ENCODE measurements at places on chromosomes 12 and 14.

DNA sequence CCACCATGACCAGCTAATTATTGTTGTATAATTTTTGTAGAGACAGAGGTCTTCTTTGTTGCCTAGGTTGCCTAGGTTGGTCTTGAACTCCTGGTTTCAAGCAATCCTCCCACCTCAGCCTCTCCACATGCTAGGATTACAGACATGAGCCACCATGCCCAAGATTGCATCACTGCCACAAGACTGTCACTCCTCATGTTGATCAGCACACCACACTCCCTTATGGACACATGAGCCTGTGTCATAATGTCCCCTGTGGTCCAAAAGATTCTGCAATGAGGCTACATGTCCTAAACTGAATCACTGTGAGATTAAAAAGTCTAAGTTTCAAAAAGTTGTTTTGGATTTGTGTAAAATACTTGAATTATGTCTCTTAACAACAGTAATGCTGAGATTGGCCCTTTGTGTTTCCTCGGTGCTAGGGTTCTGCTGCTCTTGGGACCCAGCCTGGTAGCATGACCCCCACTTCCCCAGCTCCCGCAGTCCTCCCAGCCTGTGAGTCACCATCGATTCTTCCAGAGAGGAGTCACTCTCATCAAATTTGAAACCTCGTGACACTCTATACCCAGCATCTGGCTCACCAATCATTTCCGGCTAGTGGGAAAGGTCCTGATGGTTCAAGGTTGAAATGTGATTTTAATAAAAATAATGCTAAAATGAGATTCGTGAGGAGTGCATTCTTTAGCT lies 890.9 kb downstream of the VRK1 start:
- DNase-seq = no peak

GRCh38 chr12:53191096-53191884 lies 10.6 kb upstream of the CSAD start:
- no peak for DNase-seq

DNA sequence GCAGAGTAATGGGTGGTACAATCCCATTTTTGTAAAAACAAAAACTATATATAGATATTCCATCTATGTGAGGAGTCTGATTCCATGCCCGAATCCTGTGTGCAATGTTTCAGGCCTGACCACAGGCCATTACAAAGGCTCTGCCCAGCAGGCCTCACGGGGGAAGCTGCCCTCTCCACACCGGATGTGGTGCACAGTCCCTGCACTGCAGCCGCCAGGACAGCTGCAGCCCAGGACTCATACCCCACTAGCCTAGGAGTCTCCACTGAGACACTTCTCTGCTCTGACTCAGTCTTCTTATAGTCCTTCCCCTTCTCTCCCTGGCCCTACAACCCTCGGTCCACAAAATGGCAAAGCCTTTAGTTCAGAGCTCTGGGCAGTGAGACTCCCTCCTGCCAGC lies 190.4 kb downstream of the PPM1H start:
- DNase-seq = no peak

GRCh38 chr14:51614707-51615106 lies 37.0 kb upstream of the FRMD6 start:
- no peak for DNase-seq

DNA sequence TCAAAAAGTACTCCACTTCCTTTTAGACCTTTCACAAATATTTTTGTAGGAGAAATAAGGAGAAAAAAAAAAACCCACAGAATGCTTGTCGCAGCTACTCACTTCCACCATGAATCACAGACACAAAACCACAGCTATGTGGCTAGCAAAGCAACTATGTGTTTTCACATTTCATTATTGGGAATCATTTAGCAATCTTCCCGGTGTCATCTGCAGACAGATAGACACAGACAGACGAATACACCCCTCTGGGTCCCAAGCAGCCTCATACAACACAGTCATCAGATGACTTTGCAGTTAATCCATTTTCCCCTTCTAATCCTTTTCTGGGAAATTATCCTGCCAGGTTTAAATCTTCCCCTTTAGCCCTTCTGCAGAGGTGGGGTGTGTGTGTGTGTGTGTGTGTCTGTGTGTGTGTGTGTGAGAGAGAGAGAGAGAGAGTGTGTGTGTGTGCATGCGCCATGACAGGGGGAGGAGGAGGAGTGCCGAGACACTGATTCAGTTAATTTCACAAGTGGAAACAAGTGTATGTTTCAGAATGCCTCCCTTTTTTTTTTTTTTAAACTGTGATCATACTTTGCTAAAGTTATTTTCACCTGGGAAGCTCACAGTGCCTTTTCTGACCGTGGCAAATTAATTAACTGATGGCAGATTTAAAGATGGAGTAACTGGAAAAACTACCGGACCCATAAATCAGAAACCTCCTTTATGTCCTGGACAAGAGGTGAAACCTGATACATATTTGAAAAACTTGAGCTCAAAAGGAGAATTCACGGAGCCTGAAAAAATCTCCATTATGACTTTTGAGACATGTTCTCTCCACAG lies 39.9 kb downstream of the LTBP2 start:
- DNase-seq = no peak

GRCh38 chr12:55765736-55766290 lies 22.9 kb downstream of the GDF11 start:
- no peak for DNase-seq

DNA sequence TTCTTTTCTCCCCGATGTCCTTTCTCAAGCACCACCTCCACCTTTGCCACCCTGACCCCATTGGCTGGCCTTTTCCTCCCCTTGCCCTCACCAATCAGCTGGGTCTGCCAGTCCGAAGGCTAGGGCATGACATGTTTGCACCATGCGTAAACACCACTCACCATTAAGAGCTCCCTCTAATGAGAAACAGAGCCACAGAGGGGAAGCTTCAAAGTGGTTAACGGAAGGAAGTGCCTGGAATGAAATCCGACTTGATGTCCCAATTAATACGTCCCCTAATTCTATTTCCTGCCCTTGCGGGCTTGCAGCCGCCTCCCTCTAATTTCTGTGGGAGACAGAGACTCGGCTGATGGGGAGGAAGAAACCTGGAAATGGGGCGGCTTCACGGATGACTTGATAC lies 318.5 kb upstream of the TBX3 start:
- no peak for DNase-seq

DNA sequence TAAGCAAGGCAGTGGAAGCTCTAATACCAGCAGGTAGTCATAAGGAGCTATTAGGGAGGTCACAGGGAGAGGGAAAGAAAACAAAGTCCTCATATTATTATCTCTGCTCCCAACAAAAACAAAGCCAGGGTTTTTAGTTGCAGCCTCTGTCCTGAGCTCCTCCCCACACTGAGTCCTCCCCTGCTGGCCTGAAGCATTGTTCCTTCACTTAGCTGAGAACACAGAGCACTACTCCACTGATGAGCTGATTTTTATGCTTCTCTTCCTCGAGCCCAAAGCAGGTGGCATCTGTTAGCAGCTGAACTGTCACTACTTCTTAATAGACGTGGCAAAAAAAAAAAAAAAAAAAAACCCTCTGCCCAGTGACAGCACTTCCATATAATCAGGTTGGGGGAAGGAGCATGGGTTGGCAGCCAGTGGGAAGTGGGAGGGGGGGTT lies 10.5 kb upstream of the STAC3 start:
- DNase-seq = no peak

DNA sequence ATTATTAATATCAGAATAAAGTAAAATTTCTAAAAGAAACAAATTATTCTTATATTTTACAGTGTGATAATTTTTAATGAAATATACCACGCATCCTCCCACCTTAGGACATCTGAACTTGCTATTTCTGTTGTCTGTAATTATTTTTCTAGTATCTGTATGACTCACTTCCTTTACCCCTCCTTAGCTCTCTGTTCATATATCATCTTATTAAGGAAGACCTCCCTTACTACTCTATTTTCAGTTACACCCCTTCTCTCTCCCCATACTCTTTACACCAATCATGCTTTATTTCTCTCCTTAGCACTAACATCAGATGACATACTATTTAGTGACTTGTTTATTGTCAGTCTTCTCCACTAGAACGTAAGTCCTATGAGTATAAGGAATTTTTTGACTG lies 34.2 kb upstream of the C12orf50 start:
- DNase-seq = no peak

- DNase-seq = no peak
Measured at GRCh38 chr14:62692490-62693106, 352.7 kb downstream of the KCNH5 start.

DNA sequence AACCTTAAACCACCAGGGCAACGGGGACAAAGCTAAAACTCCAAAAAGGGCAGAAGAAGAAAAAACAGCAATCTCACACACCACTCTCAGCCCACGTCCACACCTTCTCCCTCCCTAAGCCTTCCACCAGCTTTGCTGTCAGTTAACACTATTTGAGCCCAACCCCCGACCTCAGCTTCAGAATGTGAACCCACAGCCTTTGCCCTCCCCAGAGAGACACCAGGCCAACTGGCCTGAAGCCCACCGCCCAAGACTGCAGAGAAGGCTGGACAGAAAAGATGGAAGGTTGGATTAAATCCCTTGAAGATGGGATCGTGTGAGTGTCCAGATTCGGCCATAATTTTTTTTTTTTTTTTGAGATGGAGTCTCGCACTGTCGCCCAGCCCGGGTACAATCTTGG lies 22.4 kb downstream of the IRF2BPL start:
- no peak for DNase-seq

- no peak for DNase-seq
Measured at GRCh38 chr14:95523815-95524448, 7.5 kb upstream of the SYNE3 start.

DNA sequence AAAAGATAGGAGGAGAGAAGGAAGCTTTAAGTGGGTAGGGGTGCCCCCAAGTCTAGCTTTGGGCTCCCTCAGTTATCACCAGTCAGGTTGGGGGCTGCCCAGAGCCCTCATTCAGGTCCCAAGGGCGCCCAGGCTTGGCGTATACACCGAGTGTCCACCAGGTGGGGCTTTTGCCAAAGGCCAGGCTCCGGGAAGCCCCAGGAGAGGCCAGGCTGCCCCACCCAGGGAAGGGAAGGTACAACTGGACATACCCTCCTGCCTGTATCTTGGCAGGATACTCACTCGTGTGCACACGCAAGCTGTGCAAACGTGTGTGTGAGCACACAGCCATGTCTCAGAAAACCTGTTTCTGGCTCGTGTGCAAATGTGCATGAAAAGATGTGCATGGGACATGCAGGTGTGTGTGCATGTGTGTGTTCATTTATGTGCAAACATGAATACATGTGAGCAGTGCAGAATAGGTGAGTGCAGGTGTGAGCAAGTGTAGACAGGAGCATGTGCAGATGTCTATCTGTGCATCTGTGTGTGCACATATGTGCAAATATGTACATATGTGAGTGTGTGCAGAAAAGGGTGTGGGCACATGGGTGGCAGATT lies 103.9 kb upstream of the MYL2 start:
- DNase-seq = peak; percentile 12

DNA sequence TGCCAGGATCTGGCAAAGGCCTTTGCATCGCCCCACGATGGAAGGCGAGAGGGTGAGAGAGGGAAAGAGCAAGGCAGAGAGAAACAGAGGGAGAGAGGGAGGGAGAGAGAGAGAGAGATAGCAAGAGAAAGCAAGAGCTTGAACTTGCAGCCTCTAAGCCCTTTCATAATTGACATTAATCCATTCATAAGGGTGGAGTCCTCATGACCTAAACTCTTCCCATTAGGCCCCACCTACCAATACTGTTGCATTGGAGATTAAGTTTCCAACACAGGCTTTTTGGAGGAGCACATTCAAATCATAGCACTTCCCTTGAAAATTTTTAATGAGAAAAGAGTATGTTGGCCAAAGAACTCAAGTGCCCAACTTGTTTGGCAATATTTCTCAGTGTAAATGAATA lies 48.6 kb upstream of the ZDHHC17 start:
- DNase-seq = no peak

DNA sequence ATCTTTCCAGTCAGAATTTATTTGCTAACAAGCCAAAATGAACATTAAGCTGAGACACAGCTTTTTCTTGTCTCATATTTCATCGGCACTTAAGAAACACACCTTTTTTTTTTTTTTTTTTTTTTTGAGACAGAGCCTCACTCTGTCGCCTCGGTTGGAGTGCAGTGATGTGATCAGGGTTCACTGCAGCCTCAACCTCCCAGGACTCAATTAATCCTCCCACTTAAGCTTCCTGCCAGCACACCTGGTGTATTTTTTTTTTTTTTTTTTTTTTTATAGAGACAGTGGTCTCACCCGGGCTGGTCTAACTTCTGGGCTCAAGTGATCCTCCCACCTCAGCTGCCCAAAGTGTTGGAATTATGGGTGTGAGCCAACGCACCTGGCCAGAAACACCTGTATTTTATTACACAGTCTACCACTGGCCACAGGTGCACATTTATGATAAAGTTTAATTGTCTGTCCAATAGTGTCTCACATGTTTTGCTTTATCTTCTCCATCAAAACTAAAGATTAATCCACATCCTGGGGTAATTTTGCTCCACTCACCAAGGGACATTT lies 62.7 kb downstream of the C2CD5 start:
- no peak for DNase-seq

DNA sequence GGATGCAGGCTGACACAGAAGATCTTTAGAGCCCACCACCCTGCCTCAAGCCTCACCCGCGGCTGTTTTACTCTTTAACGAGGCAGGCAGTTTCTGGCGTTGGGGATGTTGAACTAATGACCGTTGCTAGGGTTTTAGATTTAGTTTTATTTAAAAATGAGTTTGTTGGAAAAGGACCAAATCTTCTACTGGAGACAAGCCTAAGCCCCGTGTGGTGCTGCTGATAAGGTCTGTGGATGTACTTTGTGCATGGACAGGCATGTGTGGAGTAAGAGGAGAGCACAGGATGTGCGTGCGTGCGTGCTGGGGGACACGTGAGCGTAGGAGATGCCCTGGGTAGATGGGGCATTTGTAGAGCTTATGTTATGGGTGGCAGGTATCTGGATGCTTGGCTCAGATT lies 5.7 kb downstream of the NTF3 start:
- no peak for DNase-seq

DNA sequence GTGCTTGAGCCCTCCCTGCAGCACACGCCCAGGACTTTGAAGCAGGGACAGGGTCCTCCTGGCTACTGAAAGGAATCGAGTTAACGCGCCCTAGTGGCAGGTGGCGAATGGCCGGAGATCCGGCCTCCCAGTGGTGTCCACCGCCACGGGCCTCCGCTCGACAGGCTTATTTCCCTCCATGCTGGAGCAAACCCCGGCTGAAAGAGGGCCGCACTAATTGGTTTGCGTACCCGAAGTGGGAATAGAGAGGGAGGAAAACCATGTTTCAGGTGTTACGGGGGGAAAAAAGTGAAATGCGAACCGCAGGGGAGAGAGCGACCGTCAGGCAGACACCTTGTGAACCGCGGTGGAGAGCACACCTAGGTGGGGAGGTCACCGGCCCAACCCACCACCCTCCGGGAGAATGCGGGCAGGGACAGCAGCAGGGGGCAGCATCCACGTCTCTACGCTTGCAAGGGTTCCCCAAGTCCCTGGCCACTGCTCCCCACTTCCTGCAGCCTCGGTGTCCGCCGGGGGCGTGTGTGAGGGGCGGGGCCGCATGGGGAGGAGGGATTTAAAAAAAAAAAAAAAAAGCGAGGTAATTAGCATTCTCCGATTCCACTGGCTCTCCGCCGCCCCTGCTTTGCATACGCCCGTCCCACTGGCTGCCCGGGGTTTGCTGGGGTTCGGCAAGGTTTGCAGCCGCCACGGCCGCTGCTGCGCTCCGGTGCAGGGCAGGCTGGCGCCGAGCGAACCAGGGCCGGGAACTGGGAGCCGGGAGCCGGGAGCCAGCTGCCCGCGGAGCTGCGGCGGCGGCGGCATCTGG lies 224.6 kb upstream of the CRY1 start:
- DNase-seq = peak; percentile 45

- DNase-seq = no peak
Measured at GRCh38 chr12:52539083-52539820, 13.7 kb downstream of the KRT71 start.

Data from stimulated activated CD8-positive, alpha-beta memory T cell treated with anti-CD3 and anti-CD28 coated beads, Interleukin-15, amount 100 ng/mL, for 24 hours (primary cell).